ENCODE measurements at places on chromosomes 7 and 10.

- no peak for DNase-seq
These were observed 39.6 kb downstream of the ASAH2 start for GRCh38 chr10:50211670-50212069.

DNA sequence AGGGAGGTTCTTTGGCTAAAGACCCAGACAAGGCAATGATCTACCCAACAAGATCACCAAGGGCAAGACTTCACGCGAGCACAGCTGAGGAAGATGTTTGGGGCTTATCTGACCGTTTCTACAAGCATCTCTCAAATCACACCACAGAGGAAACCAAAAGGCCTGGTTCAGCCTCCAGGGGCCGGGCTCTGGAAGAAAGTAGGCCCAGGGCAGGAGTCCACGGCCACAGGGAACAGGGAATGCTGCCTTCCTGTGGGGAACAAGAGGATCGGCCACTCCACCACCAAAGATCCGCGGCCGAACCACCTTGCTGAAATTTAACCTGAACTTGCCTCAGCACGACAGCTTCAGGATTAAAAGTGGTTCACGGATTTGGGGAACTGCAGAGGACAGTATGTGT, 332.5 kb downstream of the PTPRN2 start:
- no peak for DNase-seq

GRCh38 chr10:88413412-88413811, 169.7 kb downstream of the RNLS start:
- no peak for DNase-seq

GRCh38 chr7:142418326-142418725, 160.5 kb upstream of the PRSS58 start:
- DNase-seq, result no peak

GRCh38 chr7:131895541-131896164, 339.2 kb upstream of the PODXL start:
- DNase-seq, result peak; percentile 7

GRCh38 chr7:125445836-125446235, 516.2 kb upstream of the POT1 start:
- DNase-seq, result peak; percentile 6

GRCh38 chr10:103929381-103929921, 11.5 kb upstream of the STN1 start:
- DNase-seq, result no peak

- DNase-seq, result no peak
These were observed 13.6 kb downstream of the STEAP2 start for GRCh38 chr7:90225181-90225580.

DNA sequence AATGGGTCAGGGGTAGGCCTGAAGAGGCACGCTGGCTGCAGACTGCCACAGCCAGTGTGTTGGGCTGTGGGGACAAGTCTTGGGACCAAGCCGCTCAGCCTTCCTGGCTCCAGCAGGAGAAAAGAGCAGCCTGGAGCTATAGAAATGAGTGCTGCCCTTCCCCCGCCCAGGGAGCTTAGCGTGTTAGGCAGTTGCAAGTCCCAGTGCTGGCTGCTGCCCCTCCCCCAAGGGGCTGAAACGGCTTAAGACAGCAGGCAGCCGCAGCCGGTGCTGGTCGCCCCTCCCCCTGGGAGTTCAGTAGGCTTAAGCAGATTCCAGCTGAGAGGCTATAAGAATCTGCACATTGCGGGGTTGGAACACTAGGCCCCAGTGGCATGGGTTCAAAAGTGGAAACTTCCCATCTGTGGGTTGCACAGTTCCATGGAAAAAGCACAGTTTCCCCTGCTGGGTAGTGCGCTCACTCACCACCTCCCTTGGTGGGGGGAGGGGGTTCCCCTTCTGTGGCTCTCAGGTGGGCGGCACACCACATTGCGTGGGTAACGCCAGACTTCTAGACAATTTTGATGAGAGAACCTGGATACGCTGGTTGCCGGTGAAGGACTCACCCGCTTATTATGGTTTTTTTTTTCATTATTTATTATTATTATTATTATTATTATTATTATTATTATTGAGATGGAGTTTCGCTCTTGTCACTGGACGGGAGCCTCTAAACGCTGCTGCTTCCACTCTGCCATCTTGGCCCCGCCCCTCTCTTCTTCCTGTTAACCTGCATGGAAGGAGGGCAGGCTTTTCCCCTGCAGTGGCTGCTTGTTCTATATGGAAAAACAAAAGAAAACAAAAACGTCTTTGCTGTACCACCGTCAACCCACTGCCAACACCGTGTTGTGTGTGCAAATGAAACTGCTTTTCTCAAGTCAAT, 151.1 kb downstream of the CXCL12 start:
- peak; percentile 79 for DNase-seq

DNA sequence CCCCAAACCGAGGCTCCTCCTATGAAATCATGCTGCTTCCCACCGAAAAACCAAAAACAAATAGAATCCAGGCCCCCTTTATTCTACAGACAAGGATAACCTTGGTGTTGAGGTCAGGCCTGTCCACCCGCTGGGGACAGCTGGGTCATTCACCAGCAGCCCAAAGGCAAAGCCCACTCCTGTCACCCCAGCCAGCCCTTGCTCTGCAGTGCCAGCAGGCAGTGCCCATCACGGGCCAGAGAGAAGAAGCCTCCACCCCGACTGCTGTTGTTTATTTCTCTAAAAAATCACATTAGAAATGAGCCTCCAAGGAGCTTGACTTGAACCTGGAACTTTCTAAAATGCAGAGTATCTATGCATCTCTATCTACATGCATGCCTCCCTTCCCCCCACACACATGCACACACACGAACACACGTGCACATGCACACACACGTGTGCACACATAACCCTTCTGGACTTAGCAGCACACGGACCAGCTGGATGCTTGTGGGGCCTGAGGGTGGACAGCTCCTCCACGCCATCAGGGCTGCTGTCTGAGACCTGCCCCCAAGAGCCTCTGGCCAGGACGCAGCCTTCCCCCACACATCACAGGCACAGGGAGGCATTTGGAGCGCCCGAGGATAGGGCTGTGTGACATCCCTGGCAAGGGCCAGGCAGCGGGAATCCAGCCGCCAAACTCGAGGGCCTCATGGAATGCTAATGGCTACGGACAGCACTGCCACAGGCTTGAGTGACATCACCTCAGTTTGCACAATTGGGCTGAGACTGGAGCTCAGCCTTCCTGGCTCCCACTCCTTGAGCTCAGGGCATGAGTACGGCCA, 22.8 kb downstream of the PRKAG2 start:
- no peak for DNase-seq

GRCh38 chr10:101785801-101786200, 2.6 kb upstream of the NPM3 start:
- no peak for DNase-seq

DNA sequence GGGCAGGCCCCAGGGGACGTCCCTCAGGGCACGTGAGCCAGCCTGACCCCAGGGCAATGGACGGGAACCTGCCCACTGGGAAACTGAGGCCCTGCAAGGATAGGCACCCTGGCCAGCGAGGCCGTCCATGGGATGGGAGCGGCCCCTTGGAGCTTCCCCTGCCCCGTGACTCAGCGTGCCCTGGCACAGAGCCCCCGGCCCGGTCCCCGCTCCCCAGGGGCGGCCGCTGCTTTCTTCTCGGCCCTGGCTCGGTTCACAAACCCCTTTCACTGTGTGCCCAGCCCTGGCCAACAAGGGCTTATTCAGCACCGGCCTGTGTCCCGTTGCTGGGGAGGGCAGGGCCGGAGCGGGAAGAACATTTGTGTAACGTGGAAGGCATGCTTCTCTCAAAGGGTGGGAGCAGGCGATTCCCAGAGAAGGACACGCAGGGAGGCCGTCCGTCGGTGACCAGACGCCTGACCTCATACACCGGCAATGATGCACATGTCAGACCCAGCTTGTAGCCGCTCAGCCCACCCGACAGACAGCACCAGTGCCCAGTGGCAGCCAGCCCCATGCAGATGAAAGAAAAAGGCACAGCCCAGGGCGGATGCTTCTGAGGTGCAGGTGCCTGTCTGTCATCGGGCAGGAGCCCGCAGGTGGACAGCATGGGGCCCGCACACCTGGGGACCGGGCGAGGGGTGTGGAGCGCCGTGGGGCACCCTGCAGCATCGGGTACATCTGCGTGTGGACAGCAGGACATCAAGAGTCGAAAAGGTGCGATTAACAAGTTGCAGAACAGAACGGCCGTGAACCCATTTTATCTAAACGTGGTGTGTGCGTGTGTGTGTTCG, 94.5 kb downstream of the PDGFA start:
- peak; percentile 60 for DNase-seq

- DNase-seq, result no peak
These were observed 241.9 kb upstream of the SLC26A5 start for GRCh38 chr7:103687951-103688350.

GRCh38 chr7:67493366-67493765, 496.7 kb downstream of the TYW1 start:
- peak; percentile 63 for DNase-seq

DNA sequence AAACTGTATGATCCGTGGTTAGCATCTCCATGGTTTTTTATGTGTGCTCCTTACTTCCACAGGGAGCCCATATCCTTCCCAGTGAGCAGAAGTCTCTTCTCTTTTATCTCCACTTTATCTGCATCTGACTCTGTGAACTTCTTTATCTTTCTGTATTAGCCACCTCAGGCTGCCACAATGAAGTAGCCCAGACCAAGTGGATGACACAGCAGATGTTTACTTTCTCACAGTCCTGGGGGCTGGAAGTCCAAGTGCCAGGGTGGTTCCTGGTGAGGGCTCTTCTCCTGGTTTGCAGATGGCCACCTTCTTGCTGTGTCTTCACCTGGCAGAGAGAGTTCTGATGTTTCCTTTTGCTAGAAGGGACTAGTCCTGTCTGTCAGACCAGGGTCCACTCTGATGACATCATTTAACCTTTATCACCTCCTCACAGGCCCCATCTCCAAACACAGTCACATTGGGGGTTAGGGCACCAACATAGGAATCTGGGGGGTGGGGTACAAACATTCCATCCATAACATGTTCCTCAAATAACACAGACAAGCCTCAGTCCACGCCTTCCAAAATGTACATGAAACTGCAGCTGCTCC, 108.5 kb upstream of the RNF32 start:
- no peak for DNase-seq

DNA sequence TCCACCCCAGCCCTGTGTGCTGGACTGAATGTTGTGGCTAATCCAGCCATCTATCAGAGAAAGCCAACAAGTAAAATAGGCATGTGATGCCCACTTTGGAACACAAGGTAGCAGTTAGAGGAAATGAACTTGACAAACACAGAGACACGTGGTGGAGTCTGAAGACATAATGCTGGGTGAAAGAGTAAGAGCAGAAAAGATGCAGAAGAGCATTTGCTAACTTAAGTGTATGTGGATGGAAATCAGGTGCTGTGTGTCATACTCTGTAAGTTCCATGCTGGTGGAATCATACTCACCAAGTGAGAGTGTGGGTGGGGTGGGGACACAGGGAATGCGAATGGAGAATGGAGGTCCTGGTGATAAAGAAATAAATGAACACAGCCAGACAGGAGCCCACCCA, 22.8 kb downstream of the WDFY4 start:
- no peak for DNase-seq

DNA sequence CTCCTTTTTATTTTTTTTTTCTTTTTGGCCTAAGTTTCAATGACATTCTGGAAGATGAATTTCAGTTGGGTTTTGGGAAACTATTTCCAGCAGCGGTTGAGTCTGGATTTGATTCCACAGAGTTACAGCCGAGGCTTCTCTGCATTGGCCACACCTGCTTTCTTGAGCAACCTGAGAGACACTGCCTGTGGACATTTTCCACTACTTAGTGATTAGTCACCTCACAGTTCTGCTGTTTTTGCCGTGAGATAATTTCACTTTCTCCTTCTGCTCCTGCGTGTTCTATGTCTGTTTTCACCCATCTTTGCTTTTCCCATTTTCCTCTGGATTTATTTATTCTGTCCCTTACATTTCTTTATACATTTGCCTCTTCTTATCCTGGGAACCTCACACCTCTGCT, 243.0 kb downstream of the BICC1 start:
- peak; percentile 89 for DNase-seq

- DNase-seq, result no peak
These were observed 35.1 kb upstream of the PCGF5 start for GRCh38 chr10:91185239-91185875.

DNA sequence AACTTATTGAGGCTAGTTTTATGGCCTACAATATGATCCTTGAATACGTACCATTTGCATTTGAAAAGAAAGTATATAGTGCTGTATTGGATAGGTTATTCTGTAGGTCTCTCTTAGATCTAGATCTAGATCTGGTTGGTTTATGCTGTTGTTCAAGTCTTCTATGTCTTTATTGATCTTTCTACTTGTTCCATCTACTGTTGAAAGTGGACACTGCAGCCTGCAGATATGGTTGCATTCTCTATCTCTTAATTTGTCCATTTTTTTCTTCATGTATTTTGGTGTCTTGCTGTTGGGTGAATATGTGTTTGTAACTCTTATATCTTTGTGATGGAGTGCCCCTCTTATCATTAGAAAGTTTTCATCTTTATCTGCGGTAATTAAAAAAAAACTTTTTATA, 139.4 kb upstream of the PCDH15 start:
- DNase-seq, result no peak

GRCh38 chr7:135877805-135878204, 99.4 kb downstream of the MTPN start:
- peak; percentile 78 for DNase-seq

GRCh38 chr10:16439295-16439694, 2.5 kb downstream of the PTER start:
- peak; percentile 60 for DNase-seq

GRCh38 chr7:1560620-1561031, 4.6 kb upstream of the TMEM184A start:
- DNase-seq, result no peak

GRCh38 chr7:36287371-36288241, 102.1 kb upstream of the ANLN start:
- DNase-seq, result peak; percentile 56

- no peak for DNase-seq
These were observed 299.0 kb downstream of the RPS24 start for GRCh38 chr10:78332657-78333056.

GRCh38 chr7:21352540-21353387, 75.1 kb upstream of the SP4 start:
- DNase-seq, result peak; percentile 50

- peak; percentile 17 for DNase-seq
These were observed 171.1 kb downstream of the GRM3 start for GRCh38 chr7:86814661-86815379.

DNA sequence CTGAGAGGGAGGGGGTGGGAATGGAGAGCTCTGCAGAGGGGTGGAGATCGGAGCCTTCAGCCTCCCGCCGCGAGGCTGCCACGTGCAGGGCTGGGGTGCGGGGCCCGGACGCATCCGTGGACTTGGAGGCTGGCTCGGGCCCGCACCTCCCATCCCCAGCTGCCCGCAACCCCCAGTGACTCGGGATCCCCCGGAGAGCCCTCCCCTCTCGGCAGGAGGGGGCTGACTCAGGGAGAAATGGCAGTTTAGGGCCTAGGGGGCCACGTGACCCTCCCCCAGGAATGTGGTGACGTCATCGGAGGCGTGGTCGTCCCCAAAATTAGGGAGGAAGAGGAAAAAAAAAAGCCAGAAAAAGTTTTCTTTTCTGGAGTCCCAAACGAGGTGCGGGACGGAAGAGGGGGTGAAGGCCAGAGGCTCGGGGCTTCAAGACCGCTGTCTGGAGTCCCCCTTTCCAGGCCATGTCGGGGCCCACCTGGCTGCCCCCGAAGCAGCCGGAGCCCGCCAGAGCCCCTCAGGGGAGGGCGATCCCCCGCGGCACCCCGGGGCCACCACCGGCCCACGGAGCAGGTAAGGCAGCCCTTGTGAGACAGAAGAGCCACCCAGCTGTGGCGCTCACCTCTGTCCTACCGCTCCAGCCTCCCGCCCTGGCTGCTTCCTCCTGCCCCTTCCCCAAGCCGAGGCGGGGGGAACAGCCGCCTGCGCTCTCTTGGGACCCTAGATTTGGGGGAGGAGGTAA, at the start of gene TRIP6:
TRIP6 (plus strand) TSS at position 348 of the 736 bp plus-strand sequence; CDS start at position 459, 111 bp downstream.
- DNase-seq, result peak; percentile 97

Measured in muscle of leg (tissue), 16 donors.